Smooth muscle cell of trachea (primary cell): ENCODE measurements at places on chromosomes 4 and X. TPM values are rescaled to one million over a fixed set of nuclear protein-coding genes. Genes with fewer than 3 reads are reported as not detected.

SCRG1 gene
- total RNA-seq: under 0.01 and 0.29 TPM in 2 replicates

RRH gene
- total RNA-seq: under 0.01 and 0.17 TPM in 2 replicates

ALAS2 gene
- total RNA-seq: not detected in 2 replicates

AKAP14 gene
- total RNA-seq: not detected in 2 replicates

SPARCL1 gene
- total RNA-seq: 1.2 and 1.3 TPM in 2 replicates

EVC2 gene
- total RNA-seq: 12.7 and 16.0 TPM in 2 replicates

MAGEB10 gene
- total RNA-seq: 0.17 TPM in 1 of 2 replicates, not detected in the other
